EL (cell line): ENCODE measurements at places on chromosomes 5 and 9.

GRCh38 chr9:137505421-137506140 is 44.6 kb downstream of the PNPLA7 start:
- DNase-seq, result no peak

- no peak for DNase-seq
Observed at GRCh38 chr5:10432059-10433008, 9.3 kb upstream of the ROPN1L start.

DNA sequence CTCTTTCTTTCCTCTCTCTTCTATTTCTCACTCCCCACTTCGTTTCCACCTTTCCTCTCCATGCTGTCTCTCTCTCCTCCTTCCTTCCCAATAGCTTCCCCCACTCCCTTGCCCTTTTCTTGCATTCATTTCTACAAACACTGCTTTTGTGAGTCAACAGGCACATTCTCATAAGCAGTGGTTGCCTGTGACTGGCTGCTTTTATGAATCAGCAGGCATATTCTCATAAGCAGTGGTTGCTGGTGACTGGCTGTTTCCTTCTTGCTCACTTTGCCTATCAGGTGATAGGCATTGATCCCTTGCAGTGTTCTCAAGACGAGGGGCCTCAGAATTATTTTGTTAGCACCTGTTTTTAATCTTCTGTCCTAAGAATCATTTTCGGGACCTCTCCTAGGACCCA is 116.1 kb upstream of the ACTBL2 start:
- DNase-seq, result peak; percentile 46

DNA sequence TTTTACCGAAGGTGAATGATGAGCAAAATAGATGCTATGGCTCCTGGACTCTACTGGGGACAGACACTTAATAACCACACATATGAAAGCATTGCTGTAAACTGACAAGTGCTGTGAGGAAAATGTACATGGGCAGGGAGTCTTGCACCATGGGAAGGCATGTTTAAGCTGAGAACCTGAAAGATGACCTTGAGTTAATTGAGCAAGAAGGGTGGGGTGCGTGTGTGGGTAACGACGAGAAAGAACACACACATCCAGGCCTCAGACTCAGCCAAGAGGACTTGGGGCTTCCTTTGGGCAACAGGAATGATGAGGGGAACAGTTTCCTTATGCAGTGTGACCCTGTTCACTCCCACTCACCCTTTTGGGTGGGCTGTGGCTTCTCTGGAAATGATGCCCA is 73.1 kb downstream of the HSPA4 start:
- no peak for DNase-seq

DNA sequence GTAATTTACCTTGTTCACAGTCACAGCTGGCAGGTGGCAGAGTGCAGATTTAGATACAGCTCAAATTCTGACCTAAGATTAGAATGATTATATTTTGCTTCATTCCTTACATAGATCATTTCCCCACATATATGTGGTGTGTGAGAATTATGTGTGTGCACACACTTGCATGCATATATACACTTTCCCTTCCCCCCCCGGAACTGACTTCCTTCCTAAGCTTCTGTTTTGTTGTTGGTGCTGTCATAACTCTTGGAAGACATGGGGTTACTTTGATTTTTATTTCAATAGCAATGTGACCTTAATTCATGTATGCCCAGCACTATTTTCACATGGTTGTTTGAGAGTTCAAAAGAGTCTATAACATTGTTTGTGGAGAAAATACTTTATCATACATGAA is 112.8 kb downstream of the CMYA5 start:
- no peak for DNase-seq

DNA sequence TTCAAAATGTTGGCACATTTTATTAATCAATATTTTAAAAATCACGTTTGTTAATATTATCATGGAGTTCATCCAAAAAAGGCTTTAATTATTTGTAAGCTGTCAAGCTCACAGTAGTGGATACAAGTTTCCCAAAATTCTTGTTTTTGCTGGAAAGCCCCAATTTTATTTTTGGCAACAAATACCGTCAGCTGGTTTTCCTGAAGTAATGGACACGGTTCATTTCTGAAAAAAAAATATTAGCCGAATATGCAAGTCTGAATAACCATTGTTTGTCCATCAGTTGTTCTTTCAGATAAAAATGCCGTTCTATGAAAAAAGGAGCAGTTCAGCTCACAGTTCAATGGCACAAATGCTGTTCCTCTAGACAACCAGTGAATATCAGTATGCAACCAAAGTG is 101.5 kb upstream of the RAI14 start:
- no peak for DNase-seq

DNA sequence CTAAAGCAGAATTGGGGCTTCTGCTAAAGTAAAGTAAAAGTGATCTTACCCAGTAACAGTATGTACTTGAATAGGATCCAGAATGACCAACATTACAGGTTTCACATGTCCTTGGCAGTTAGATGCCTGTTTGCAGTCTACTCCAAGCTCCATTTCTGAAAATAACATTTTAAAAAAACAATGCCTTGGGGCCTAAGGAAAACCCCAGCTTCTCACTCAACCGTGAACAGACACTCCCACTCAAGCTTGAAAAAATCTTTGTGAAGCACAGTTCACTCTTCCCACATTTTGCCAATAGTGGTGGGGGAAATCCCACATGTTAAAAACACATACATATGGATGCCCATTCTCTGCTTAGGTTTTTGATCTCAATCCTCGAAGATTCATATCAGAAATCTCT is 304.1 kb downstream of the ARRDC3 start:
- DNase-seq, result no peak

GRCh38 chr5:36356915-36357314 is 55.2 kb upstream of the RANBP3L start:
- no peak for DNase-seq

DNA sequence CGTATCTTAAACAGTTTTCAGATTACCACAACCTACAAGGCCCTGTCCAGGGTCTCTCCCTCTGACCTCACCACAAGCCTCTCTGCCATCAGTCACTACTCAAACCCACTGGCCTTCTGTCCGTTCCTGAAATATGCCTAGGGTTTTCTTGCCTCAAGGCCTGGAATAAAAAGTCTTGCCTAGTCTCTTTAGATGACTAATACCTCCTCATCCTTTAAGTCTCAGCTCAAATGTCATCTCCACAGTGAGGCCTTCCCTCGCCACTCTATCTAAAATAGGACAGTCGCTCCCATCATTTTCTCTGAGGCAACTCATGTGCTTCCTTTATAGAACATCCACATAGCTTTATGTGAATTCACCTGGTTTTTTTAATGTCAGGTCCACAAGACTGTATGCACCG is 5.2 kb downstream of the DENND1A start:
- peak; percentile 75 for DNase-seq

- no peak for DNase-seq
Observed at GRCh38 chr9:94142353-94142752, 58.1 kb downstream of the PTPDC1 start.

GRCh38 chr9:134434894-134435506 is 108.7 kb downstream of the RXRA start:
- peak; percentile 95 for DNase-seq

DNA sequence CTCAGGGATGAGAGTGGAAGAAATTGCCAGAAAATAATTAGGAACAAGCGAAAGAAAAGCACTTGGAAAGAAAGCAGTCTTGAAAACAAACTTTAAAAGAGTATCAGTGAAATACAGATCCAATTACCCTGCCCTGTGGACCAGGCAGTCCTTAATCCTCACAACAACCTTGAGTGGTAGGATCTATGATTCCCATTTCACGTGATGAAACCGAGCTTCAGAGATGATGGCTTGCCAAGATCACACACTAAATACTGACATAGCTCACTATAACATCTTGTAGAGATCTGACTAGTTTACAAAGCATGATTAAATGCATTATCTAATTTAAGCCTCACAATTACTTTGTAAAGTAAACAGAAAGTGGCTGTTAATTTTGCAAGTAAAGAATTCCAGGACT is 55.5 kb upstream of the ABCA1 start:
- DNase-seq, result no peak

DNA sequence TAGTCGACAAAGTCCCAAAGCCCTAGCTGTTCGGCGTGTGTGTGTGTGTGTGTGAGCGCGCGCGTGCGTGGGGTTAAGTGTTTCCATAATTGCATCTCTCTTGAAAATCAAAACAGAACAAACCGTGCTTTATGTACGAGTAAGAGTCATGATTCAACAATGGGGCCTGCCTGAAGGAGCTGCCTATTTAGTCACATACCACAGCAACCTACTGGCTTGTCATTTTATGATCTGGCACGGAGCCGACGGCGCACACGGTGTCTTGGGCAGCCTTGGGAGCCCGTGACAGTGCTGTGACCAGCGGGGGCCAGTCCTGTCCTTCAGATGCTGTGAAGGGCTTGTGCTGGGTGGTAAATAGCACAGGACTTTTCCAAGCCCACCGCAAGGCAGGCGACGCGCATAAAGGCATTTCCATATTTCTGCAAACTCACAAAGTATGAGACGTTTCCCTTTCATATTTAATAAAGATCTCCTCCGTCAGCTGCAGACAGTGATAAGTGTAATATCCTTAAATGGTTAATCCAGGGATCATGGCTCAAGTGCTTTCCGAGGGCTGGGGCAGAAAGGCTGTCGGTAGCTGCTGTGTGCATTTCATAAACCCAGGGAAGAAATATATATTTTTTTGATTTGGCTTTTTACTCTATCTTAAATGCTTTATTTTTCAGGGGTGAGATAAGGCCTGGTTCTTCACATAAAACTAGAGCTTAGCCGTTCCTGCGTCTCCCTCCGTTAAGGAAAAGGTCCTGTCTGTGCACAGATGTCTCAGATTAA is 270.2 kb upstream of the IRX1 start:
- DNase-seq, result no peak

- DNase-seq, result peak; percentile 3
Observed at GRCh38 chr5:66742083-66742895, 146.1 kb downstream of the MAST4 start.

- DNase-seq, result no peak
Observed at GRCh38 chr5:50658246-50658645, 8.2 kb upstream of the PARP8 start.

- no peak for DNase-seq
Observed at GRCh38 chr9:21708856-21709255, 93.6 kb upstream of the MTAP start.

DNA sequence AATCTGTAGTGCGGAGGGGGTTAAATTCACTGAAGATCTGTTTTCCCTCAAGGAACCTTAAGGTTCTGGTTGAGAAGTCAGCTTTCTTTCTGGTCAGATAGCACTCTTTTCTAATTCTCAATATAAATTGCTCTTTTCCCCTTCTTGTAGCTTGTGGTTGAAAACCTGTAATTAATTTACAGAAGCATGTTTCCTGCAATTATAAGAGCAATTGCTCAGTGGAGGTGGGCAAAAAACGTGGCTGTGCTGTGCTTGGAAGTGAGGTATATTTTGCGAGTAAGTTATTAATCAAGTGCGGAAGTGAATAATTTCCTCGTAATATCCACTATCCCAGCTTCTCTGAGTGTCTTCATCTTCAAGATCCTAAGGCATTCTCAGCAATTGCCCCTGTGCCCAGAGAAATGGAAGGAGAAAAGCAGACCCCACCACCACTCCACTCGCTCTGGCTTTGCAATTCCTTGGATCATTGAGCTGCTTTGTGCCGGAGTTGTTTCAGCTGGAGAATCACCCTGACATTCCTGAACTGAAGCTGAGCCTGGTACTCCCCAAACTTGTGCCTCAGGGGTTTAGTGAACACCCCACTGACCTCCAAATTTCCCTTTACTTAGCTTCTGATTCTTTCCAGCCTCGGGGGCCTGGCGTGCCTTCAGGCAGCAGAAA is 140.6 kb downstream of the LRRC70 start:
- no peak for DNase-seq

GRCh38 chr5:59745415-59745863 is 148.1 kb downstream of the PDE4D start:
- DNase-seq, result no peak

- peak; percentile 65 for DNase-seq
Observed at GRCh38 chr5:139392678-139393496, 2.0 kb downstream of the PROB1 start.

- DNase-seq, result peak; percentile 8
Observed at GRCh38 chr5:126718236-126718868, 58.6 kb upstream of the LMNB1 start.

GRCh38 chr9:136558373-136558772 is 12.5 kb upstream of the NOTCH1 start:
- DNase-seq, result no peak

DNA sequence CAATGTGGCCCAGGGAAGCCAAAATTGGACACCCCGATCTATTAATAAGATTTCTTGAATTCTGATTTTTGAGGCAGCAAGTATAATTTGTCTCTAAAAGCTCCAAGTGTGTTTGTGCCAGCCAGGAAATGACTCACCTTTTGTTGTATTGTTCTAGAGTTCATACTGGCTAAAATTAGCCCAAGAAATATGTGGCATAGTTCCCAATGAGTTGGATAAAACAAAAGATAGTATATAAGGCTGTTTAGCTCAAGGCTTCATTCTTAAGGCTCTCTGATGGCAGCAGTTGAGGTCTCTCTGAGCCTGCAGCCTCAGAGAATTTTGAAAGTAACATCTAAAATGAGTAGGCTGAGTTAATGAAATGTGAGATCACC is 21.6 kb downstream of the HMGXB3 start:
- DNase-seq, result peak; percentile 87

DNA sequence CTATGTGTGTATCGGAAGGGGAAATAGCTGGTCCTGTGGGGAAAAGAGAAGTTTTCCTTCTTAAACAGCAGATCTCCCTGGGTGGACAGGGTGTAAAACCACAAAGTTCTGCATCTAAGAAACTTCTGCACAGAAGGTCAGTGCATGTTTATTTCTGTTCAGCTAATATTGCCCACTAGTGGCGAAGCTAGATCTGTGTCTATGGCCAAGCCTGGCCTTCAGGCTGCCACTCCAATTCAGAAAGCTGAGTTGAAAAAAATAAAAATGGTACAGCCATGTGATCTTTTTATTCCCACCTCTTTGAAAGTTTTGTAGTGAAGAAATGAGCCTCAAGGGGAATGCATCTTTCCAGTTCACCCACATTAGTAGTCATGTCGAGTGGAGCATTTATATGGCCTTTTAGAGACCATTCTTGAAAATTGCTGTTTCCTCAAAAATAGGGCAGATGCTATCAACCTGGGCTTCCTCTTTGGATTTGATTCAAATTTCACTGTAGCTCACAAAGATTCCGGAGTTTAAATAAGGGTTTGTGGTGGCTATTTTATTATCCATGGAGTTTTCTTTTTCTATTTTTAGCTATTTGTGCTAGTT is 488.0 kb downstream of the PRELID2 start:
- DNase-seq, result peak; percentile 80

GRCh38 chr5:168311061-168311566 is 19.7 kb downstream of the WWC1 start:
- no peak for DNase-seq

DNA sequence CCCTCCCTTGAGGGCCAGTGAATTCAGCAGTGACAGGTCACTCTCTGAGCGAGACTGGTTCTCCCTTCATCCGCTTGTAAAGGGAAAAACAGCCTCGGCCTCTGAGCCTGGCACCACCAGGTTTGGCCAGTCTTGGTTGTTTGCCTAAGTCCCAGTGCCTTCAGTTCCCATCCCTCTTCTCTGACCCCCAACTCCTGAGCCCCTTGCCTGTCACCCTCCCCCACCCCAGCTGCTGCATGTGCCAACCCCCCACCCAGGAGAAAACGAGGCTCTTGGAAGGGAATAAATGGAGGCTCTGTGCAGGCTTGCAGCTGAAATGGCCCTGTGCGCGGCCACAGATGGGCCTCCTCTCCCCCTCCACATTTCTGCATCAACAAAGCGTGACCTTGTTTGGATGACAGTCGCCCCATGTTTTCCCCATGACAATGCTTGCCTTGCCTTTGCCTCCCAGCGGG is 3.1 kb downstream of the URM1 start:
- DNase-seq, result no peak

GRCh38 chr5:68646144-68646543 is 430.6 kb downstream of the PIK3R1 start:
- no peak for DNase-seq

- DNase-seq, result no peak
Observed at GRCh38 chr9:97531888-97532376, 30.5 kb downstream of the TMOD1 start.
